Cerebellar nuclear complex (tissue), 1 donor: ENCODE measurements at places on chromosomes 12 and 14.

GRCh38 chr12:52526511-52526951 is 6.3 kb upstream of the KRT5 start:
- no peak for DNase-seq

- no peak for DNase-seq
Measured at GRCh38 chr12:27785882-27786570, 6.0 kb upstream of the MANSC4 start.

DNA sequence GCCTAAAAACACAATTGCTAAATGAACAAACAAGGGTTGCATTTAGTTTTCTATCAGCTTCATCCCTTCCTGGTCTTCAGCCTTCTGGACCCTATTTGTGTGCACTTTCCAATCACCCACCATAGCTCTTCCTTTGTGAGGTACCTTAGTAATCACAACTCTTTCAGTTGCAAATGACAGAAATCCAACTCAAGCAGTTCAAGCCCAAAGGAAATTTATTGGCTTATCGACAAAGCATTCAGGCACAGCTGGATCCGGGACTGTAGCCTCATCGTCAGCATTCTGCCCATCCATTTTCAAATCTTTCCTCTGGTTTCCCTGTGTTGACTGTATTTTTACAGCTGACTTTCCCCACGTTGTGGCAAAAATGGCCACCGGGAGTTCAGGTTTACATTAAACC is 148.6 kb upstream of the VASH1 start:
- no peak for DNase-seq

DNA sequence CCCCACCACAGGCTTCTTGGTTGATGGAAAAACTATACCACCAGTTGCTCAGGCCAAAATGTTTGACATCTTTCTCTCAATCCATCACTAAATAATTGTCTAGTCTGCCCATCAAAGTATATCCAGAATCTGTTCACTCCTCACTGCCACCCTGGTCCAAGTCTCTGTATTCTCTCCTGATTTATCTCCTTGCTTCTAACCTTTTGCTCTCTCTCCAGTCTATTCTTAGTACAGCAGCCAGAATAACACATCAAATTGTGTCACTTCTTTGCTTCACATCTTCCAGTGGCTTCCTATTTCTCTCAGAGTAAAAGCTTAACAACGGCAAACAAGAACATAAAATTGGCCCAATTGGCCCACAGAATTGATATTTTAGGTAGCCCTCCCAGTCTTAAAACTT is 272.8 kb downstream of the IPO8 start:
- DNase-seq: no peak

DNA sequence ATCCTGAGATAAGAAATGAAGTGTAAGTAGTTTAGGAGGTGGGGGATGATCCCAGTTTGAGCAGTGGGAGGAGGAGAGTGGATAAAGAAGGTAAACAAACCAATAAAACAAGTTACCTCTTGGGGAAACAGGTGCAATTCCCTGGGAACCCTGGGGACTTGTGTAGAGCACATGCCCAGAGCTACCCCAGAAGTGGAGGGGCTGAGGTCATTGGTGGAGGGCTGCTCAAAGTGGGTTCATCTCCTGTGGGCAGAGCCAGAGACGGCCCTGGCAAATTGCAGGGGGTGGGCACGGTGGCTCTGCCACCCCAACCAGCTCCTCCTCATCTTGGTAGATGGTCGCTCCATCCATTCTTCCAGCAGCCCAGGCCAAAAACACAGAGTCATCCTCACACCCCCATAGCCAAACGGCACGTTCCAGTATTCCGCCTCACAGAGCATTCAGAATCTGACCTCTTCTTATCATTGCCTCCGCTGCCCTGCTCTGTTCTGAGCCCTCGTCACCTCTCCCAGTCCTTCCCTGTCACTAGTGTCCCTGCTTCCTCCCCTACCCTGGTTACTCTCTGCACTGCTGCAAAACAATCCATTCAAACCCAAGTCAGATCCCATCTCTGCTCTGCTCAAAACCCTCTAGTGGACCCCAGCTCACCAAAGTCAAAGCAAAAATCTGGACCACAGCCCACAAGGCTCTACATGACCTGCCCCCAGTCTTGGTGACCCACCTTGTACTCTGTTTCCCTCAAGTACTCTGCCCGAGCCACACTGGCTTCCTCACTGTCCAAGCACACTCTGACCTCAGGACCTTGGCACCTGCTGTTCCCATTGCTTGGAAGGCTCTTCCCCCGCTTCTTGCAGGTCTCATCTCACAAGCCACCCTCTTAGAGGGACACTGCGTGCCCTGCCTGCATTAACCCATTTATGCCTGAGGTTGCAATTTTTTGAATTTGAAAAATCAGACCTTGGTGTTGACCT is 5.5 kb downstream of the CYP46A1 start:
- no peak for DNase-seq

- no peak for DNase-seq
Measured at GRCh38 chr14:56580221-56580711, 668 bp downstream of the TMEM260 start.

GRCh38 chr14:100698066-100698465 is 28.6 kb upstream of the DLK1 start:
- no peak for DNase-seq

- peak; percentile 36 for DNase-seq
Measured at GRCh38 chr12:74537126-74537706, 419 bp upstream of the ATXN7L3B start.

GRCh38 chr12:123069436-123070266 is 81.2 kb downstream of the PITPNM2 start:
- no peak for DNase-seq

GRCh38 chr12:65430006-65430405 is 151.5 kb downstream of the MSRB3 start:
- DNase-seq: no peak
